ENCODE measurements at places on chromosomes 7 and 10.

- no peak for DNase-seq
These were observed 10.3 kb upstream of the ADARB2 start for GRCh38 chr10:1747590-1748157.

DNA sequence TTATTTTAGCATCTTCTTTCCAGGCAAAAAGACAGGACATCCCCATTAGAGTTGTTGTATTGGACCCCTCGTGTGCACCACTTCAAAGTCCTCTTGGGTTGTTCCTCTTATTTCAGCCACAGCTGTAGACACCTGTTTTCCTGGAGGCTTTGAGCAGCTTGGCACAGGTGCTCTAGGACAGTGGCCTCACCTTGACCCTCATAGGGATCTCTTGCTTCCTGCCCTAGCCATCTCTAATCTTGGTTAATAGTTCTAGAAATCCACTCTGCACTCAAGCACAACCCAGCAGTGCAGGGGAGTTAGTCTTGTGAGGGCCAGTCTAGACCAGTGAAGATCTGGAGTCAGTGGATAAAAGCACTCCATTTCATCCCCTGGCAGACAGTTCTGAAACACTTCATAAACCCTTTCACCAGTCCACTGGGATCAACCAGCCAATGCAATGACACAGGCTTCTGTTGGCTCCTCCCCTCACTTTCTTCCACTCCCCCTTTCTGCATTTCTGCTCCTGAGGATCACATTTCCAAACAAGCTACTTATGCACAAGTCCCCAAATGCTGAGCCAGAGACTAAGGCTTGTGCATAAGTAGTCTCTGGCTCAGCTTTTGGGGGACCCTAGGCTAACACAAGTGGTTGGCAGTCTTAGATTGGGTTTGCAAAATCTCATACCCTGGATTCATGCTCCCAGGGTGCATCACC lies 131.5 kb upstream of the LAMB4 start:
- DNase-seq, result no peak

DNA sequence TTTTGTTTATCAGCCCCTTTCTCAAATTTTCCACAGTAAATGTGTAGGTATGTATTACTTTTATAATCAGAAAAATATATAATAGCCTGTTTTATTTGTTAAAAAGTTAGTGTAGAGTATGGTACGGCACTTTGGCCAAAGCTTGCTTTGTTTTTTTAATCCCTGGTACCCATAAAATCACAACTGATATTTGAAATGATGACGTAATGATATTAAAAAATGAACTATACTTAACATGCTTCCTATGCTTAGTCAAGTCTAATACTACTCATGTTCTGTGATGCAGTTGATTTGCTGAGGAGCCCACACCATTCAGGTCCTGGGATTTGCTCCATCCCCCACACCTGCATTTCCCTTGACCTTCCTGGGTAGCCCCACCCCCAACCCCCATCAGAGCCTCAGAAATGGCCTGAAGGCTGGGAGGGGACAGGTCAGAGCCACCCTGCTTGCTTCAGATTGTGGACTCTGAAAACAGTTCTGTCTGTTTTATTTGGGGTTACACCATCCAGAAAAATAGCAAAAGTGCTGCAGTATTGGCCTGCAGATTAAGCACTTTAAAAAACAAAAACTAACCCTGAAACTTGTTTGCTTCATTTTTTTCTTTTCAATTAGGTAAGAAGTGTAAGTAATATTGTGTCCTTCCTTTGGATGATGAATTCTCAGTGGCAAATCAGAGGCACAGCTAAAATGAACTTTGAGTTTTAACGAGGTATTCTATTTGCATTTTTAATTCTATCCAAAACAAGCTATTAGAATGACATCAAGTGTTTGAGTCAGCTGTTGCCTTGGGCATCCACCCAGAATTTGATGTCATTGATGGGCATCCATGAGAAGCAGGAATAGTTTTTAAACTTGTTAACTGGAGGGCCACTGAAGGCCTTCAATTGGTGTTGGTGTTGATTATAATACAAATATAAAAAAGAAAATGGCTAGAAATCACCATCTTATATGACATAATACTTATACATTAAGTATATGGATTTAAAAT lies 23.3 kb downstream of the PLCE1 start:
- DNase-seq, result no peak

DNA sequence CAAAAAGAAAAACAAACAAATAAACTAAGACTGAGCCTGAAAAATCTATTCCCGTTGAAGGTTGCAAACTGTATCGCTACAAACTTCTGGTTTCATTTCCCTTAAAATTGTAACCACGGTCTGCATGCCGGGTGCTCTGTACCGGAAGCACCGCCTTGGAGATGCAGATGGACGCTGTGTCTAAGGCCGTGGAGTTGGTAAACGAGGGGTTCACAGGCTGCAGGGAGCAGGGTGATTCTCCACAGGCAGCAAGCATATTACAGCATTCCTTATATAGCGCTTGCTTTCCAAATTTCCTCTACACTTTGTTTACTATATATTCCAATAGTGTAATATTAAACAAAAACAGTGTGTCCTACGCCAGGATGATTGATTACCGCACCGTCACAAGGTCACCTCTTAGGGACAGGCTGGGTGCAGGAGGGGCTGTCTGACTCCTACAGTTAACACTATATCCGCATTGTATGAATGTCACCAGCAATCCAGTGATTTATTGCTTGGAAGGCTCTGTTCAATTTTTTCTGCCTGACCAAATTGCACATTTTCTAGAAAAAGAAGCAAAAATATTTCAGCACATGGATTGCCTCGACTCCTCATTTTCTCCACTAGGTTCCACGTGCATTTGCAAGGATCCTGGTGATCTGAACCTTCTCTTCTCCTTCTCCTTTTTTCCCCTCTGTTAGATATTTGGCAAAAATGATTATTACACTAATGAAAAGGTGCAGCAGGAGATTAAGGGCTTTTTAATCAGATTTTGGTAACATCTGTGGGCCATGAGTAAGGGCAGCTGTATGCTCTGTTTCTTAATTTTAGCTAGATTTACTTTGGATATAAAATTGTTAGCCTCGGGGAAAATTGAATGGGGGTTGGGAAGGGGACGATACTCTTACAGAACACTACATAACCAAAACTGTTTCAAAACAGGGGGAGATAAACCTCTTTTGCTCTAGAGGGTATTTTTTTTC lies 325.8 kb upstream of the MGMT start:
- DNase-seq, result no peak

DNA sequence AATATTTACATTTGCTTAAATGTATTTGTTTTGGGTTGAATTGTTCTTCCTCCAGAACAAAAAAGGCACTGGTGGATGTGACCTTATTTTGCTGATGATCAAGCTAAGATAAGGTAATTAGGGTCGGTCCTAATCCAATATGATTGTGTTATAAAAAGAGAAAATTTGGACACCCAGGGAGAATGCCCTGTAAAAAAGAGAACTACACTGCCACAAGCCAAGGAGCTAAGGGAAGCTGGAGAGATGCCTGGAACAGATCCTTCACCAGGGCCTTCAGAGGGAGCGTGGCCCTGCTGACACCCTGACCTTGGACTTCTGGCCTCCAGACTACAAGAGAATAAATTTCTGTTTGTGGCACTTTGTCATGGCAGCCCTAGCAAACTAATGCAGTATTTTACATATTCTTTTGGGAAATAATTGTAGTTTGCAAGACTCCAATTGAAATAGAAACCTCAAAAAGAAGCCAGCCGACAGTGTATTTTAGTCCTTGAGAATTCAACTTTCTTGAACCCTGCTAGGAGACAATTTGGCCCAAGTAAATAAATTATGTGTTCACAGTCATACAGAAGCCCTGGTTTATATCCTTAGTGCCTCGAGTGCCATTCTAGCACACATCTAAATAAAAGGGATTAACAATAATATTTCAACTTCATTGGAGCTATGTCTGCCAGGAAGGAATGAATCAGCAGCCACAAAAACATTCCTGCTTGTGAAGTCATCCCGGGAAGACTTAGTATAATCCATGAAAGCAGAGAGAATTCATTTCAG lies 164.6 kb downstream of the PKD1L1 start:
- peak; percentile 20 for DNase-seq

DNA sequence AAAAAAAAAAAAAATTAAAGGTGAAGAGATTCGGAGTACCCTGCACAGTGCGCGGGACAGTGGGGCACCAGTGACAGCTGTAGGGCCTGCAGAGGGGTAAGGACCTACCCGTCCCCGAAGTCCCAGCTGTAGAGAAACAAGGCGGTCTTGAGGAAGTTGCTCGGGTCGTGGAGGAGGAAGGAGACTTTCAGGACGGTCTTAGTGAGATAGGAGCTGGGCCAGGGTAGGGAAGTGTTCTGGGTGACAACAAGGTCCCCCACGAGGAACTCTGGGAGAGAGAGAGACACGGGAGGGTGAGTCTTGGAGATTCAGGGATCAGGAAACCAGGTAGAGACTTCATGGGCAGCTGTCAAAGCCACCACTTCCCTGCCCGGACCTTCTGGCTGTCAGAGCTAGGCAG lies 9.7 kb downstream of the TMEM130 start:
- no peak for DNase-seq
